ENCODE measurements at places on chromosomes 4 and X.

DNA sequence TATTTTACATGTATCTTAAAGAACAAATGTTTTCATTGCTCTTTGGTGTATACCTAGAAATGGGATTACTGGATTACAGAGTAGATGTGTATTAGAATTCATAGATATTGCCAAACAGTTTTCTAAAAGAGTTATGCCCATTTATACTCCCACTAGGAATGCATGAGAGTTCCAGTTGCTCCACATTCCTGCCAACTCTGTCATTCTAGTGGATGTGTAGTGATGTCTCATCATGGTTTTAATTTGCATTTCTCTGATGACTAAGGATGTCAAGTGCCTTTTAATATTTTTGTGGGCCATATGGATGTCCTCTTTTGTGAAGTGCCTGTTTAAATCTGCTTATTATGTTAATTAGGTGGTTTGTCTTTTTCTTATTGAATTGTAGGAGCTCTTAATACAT is 65.6 kb upstream of the BMP2K start:
- peak; percentile 6 for DNase-seq

GRCh38 chr4:21507439-21507838 is 441.1 kb downstream of the KCNIP4 start:
- DNase-seq: no peak

- no peak for DNase-seq
These were observed 52.5 kb downstream of the PPARGC1A start for GRCh38 chr4:23837371-23837770.

DNA sequence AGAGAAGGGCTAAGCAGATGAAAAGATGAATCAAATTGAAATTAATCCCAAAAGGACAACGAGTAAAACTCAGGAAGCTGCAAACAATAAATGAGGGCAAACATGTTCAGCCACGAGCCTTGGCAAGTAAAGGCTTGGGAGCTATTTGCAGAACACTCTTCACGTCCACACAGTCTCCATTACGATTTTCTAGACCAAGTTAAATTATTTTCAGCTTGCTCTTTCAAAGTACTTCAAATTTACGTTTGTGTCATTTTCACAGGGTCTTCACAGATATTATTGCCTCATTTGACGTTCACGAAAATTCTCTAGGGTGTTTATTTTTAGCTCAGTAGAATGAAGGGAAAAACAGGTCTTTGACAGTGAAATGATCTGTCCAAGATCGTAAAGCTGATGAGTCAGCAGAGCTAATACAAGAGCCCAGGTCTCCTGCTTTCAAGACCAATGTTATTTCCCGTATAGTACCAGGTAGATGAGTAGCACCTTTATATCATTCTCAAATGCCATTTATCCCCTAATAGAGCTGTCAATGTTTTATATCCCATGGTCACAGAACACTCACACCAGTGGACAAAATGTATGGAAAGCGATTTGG is 20.9 kb downstream of the KLB start:
- DNase-seq: no peak

DNA sequence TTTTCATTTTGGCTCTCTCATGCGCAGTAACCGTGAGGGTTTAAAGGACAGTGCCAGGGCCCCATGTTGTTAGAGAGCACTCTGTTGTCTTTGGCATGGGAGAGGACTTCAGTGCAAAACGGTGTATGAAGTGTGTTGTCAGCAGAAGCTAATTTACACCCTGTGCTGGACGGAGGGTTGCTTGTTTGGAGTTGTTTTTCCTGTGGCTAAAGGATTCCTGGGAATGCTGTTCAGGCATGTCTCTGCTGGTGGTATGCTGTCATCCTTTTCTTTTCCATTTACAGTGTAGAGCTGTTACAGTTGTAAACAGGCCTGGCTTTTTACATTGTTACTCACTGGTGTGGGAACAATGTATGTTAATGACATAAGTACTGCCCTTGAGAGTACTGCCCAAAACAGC is 206.3 kb downstream of the CBR4 start:
- DNase-seq: peak; percentile 93

GRCh38 chr4:95409750-95410149 is 139.0 kb downstream of the UNC5C start:
- no peak for DNase-seq

DNA sequence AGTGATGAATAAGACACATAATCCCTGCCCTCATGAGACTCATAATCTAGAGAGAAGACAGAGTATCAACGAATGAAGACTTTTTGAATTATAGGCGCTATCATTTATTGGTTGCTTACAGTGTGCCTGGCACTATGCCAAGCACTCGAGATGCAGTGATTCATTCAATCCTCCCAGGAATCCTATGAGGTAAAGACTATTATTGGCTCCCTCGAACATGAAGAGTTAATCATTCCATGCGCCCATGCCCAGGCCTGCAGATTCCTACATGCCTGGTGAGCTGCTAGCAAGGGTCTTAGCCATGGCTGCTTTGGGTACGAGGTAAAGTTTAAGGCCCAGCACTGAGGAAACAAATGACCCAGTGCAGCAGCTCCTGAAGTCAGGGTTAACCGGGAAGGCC is 47.0 kb downstream of the TEX13B start:
- DNase-seq: no peak

DNA sequence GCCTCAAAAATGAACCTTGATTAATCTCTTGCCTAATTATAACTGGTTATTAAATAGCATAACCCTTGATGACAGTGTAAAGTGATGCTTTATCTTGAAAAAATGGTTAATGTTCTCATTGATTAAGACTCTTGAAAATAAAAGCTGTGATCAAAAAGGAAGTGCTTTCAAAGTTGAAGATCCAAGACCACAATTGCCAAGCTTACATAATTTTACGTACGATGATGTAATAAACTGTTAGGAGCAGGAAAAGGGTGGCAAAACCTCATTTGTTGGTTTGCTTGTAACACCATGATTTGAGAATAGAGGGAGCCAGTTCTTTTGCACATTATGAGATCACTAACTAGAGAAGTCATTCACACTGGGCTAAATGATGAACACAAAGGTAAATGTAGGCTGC is 322.2 kb downstream of the ADGRL3 start:
- no peak for DNase-seq

DNA sequence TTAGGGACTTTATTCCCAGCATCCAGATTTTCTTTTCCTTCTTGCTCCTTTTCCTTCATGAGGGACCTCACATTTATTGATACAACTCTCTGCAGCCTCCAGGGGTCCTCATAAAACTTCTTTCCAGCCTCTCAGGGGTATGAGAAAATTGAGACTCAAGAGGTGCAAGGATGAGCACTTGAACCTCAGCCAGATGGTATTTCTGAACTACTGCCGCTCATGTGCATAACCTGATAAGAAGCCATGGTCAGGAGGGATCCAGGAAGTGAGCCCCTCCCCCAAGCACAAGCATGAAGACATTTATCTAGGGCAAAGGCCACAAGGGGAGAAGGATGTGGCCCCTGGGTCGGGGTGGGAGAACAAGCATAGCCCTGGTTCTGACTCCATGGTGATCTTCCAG is 73.3 kb downstream of the TSPAN7 start:
- DNase-seq: no peak

GRCh38 chrX:20529711-20530110 is 263.0 kb upstream of the RPS6KA3 start:
- DNase-seq: no peak

All from astrocyte of the cerebellum (primary cell).